ENCODE measurements at places on chromosomes 12 and 14.

GRCh38 chr12:1881301-1881700 lies 37.2 kb downstream of the CACNA2D4 start:
- no peak for DNase-seq

DNA sequence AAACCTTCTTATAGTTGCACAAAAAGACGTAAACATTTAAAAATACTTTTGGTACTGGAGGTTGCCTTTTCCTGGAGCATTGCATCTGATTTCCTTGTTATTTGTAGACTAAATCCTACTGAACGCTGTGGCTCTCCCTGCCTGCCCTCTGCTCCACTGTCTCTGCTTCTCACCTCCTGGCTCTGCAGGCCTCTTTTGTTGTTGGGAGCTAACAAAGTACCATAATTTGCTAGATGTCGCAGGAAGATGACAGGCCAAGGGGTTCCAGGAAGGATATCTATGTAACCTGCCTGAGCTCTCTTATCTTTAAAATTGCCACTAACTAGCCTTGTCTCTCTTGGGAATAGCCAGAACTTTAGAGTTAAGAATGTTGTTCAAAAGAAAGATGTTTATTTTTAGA lies 21.4 kb downstream of the SYNE2 start:
- no peak for DNase-seq

GRCh38 chr12:95674631-95675030 lies 115.9 kb downstream of the NTN4 start:
- DNase-seq = no peak

GRCh38 chr14:73266317-73266716 lies 29.0 kb downstream of the PAPLN start:
- DNase-seq = no peak
